ENCODE measurements at places on chromosomes 6 and 20.

- no peak for DNase-seq
These were observed 156.6 kb downstream of the ZDHHC14 start for GRCh38 chr6:157537556-157537955.

DNA sequence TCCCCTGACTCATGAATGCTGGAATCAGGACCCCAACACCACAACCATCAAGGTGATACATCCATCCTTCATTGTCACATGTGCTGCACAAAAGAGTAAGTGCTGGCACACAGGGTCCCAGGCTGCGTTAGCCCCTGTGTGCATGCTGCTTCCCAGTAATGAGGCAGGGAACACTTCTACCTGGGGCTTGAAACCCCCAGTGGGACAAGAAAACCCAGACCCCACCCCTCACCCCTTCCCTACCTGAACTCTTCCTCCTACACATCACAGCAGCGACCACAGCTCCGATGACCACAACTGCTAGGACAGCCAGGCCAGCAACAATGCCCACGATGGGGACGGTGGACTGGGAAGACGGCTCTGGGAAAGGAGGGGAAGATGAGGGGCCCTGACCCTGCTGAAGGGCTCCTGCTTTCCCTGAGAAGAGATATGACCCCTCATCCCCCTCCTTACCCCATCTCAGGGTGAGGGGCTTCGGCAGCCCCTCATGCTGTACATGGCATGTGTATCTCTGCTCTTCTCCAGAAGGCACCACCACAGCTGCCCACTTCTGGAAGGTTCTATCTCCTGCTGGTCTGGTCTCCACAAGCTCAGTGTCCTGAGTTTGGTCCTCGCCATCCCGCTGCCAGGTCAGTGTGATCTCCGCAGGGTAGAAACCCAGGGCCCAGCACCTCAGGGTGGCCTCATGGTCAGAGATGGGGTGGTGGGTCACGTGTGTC is 2.0 kb downstream of the HLA-B start:
- DNase-seq = no peak

- DNase-seq = no peak
These were observed 186.7 kb upstream of the ARID1B start for GRCh38 chr6:156590482-156590881.

GRCh38 chr20:59429396-59429795 is 129.0 kb downstream of the EDN3 start:
- no peak for DNase-seq

GRCh38 chr6:25415274-25415673 is 136.1 kb downstream of the CARMIL1 start:
- DNase-seq = no peak
